ENCODE measurements at places on chromosomes 6 and 20.
A peak's percentile ranks its signal among the peaks of the same experiment; 100 is the strongest.

GRCh38 chr6:149840345-149841075 lies 23.6 kb downstream of the LRP11 start:
- peak; percentile 63 for DNase-seq

DNA sequence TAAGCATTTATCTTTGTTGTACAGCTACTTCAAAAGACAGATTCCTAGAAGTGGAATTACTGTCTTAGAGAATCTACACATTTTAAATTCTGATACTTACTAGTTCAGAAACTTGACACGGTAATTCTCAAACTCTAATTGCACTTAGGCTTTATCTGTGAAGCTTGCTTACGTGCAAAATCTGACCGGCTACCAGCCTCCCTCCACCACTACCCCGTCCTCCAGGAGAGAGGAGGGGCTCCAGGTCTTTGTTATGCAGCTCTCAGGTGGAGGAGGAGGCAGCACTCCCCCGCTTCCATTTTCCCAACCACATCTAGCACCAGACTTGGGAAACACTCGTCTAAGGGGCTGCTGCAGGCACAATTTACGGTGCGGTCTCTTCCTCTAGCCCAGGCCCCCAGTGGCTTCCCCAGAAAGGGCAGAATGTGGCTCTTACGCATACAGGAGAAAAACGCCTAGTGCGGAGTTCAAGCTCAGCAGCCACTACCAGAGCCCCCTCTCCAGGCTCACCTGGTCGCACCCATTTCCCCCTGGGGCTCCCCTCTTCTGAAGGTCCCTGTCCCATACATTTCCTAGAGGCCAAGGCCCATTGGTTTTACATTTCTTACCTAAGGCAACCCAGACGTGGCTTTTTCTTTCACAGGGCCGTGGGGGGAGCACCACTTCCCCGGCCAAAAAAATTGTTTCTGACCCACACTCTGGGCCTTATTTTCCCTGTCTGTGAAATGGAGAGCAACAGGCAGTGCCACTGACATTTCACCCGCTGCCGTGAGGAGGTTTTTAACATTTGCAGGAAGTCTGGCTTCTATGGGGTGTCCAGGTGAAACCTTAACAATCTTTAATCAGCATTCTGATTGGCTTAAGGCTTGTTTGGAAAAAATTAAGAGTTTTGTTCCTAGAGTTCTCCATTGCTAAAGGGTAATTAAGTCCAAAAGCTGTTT lies 1.6 kb upstream of the TGIF2 start:
- no peak for DNase-seq

DNA sequence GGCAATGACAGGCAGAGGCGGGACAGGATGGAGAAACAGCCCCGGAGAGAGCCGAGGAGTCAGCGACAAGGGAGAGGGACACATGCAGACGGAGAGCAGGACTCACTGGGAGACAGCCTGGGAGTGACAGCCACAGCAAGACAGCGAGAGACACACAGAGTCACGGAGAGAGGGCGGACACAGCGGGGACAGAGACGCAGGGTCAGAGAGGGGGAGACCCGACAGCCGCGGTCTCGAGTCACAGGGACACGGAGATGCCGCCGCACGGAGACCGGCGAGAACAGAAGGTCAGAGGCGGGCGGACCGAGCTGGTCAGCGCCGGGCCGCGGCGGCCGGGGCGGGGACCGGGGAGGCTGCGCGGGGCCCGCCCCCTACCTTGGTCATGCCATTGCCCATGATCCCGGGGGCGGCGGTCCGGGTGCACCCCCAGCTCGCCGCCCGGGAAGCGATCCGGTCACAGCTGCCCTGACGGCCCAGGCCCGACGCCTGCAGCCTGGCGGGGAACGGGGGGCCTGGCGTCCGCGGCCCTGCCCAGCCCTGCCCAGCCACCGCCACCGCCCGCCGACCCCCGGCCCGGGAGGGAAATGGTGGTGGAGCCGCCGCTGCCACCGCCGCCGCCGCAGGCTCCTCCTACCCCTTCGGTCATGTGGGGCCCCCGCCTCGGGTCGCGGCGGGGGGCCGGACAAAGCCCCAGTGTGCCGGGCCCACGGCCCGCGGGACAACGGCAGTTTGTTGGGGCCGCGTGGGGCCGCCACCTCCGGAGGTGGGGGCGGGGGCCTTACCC lies at the start of the genes DUSP15 and TTLL9:
Gene DUSP15, minus strand, starts transcription at position 586 of the 784 bp plus-strand sequence. Its CDS starts 190 bp downstream, at position 396.
Gene TTLL9, plus strand, starts transcription at position 693 of the 784 bp plus-strand sequence. CDS start 493 bp downstream, outside the sequence.
- no peak for DNase-seq

GRCh38 chr6:14966096-14966905 lies 279.6 kb upstream of the JARID2 start:
- no peak for DNase-seq

DNA sequence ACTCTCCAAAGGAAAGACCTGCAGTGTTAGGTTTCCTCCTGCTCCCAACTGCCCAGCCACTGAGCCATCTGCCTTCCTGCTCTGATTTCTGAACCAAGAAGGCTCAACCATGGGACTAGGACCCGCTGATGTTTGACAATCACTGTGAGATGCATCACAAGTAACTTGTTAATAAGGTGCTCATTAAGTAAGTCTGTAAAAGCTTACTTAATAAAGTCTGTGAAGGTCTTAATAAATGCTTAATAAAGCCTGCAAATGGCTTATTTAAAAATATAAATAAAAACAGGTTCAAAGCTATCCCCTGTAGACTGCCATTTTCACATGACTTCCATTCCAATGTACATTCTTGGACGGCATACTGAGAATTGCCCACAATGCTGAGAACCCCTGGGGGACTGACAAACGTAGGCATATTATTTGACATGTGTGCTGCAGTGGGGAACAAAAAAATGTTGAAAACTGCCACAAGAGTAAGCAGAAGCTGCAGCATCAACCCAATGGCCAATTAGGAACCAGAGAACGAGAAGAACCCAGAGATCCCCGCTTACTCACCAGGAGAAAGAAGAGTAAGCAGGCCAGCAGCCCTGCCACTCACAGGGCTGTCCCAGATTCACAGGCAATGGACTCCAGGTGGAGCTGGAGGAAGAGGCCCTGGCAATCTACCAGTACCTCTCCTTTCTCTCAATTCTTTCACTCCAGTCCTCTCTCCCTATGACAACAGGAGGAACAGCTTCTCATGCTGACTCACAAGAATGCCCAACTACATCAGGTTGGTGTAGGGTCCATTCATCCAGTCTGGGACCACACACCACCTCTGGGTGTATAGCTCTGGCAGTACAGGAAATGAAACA lies 19.5 kb downstream of the KIF13A start:
- DNase-seq = no peak

GRCh38 chr6:151021896-151022295 lies 156.4 kb downstream of the MTHFD1L start:
- no peak for DNase-seq

DNA sequence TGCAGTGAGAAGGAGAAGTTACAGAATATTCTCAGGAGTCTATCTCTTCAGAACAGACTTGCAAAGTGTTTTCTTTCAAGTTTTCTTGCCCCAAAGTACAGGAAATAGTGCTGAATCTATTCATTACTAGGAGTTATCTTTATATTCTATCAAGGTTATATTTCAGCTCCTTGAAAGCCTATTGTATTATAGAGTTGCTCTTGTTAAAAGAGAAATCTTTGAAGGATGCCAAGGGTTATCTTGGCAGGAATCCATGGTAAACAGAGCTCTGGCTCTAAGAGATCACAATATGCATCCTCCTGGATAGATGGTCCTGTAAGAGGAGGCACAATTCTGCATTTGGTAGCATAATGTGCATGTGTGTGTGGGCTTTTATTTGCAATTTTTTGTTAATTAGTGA lies 21.2 kb upstream of the SNRPB2 start:
- DNase-seq = no peak

- DNase-seq = no peak
Observed at GRCh38 chr6:104688283-104688969, 171.3 kb downstream of the HACE1 start.

DNA sequence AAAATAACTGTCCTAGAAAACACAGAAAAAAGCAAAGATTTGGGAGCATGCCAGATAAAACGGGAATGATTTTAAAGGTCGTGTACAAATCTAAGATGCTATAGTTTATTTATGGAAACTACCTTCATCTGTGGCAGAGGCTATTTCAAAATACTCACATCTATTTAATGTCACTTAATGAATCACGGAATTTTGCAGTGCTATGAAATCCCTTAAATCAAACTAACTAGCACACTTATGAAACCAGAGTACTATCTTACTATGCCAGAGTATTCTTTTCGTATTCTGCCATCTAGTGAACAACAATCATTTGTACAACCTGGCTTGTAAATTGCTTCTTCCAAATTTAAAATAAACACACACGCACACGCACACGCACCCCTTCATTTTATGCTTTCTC lies 77.9 kb upstream of the BMP5 start:
- DNase-seq = no peak

DNA sequence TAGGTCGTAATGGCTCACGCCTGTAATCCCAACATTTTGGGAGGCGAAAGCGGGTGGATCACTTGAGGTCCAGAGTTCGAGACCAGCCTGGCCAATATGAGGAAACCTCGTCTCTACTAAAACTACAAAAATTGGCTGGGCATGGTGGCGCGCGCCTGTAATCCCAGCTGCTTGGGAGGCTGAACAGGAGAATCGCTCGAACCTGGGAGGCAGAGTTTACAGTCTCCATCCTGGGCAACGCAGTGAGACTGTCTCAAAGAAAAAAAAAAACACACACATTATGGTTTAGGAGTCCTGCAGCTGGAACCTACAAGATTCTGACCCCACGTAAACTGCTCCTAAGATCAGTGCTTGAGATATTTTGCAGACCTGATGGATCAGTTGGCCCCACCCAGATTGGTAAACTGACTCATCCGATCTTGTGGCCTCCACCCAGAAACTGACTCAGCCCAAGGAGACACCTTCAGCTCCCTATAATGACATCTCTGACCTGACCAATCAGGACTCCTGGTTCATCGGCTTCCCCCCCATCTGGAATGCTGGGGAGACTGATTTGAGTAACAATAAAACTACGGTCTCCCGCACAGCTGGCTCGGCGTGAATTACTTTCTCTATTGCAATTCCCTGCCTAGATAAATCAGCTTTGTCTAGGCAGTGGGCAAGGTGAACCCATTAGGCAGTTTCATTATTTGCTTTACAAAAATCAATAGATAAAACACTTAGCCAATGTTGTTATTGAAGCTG lies 96.2 kb upstream of the BTN3A2 start:
- peak; percentile 49 for DNase-seq

DNA sequence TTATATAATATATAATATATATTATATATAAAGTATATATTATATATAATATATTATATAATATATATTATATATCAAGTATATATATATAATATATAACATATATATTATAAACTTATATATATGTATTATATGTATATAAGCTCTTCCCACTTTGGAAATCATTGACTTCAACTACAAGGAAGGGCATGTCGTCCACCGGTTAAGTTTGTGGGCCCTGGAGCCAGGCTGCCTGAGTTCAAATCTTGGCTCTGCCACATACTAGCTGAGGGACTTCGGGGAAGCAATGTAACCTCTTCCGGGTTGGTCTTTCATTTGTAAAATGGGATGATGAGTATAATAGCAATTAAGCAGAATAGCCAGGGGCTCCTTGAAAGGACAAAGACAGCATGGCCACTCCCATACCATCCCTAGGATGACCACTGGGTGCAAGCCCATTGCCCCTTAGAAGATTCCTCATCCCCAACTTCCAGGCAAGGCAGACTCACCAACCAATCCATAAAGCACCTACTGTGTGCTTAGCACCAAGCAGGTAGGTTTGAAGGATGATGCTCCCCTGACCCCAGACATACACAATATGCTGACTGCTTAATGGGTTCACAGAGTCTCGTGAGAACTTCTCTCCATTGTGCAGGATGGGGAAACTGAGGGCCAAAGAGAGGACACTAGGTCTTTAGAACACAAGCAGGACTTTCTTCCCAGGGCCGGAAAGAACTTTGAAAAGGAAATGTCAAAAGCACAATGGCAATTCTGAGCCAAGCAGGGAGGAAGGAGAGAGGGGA lies 163.2 kb downstream of the MRPL14 start:
- no peak for DNase-seq

GRCh38 chr6:40802481-40802880 lies 215.3 kb upstream of the LRFN2 start:
- no peak for DNase-seq

GRCh38 chr20:6489361-6490171 lies 277.9 kb upstream of the BMP2 start:
- no peak for DNase-seq

DNA sequence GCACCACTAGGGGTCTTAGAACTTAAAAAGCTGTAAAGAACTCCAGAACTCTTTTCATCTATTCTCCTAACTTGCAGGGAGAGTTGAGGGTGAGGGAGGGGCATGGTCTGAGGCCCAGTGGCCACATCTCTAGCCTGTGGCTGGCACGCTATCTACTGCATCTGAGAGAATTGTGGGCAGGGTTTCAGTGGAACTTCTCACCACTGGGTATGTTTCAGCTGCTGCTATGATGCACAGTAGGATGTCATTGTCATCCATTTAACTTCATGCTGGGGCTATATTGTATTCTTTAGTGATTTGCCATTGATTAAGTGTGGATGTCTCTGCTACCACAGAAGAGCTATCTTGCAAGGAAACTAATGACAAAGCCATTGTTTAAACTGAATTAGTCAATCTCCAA lies 4.5 kb downstream of the TMEM14A start:
- DNase-seq = no peak

DNA sequence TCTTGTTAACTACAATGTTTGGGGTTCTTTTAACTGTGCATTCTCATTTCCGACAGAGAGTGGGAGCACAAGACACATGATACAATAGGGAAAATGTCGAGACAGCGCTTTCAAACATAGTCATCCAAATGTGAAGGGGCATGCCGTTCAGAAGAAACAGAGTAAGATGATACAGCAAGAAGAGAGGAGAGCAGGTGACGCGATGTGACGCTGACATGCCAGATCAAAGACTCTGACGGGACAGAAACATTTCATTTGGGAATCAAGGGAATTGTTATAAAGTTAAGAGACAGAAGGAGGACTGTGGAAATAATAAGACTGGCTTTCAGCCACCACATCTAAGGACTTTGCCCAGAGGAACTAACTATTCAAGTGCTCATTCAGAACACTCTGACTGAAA lies 117.4 kb downstream of the FAXC start:
- no peak for DNase-seq

GRCh38 chr6:121516331-121516730 lies 80.9 kb downstream of the GJA1 start:
- no peak for DNase-seq

DNA sequence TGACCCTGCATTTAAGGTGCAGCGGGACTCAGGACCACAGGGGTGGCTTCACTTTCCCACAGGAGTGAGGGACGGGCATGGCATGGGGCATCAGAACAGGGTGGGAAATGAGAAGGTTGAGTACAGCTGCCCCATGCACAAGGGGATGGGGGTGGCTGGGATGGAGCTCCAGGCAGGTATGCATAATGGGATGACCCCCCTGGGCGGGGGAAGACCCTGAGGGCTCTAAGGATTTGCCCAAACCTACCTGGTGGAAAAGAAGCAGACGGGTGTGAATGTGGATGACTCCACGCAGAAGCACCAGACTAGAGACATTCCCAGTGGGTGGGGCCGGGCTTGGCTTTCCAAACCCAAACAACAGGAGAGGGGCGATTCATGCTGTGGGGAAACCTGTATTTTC lies 200.3 kb downstream of the SYNDIG1 start:
- no peak for DNase-seq

- no peak for DNase-seq
Observed at GRCh38 chr6:101403216-101403945, 9.9 kb downstream of the GRIK2 start.

All from activated CD8-positive, alpha-beta T cell treated with anti-CD3 and anti-CD28 coated beads, Interleukin-2, amount 10 ng/mL, durations not matched to agents 7 days and 5 days (primary cell).